ENCODE measurements at places on chromosomes 13 and 19. TPM values are rescaled to one million over a fixed set of nuclear protein-coding genes. Genes with fewer than 3 reads are reported as not detected.

The ZNF560 gene
- 0.25 TPM for total RNA-seq

The TRPC4 gene
- 10.5 TPM for total RNA-seq

DNA sequence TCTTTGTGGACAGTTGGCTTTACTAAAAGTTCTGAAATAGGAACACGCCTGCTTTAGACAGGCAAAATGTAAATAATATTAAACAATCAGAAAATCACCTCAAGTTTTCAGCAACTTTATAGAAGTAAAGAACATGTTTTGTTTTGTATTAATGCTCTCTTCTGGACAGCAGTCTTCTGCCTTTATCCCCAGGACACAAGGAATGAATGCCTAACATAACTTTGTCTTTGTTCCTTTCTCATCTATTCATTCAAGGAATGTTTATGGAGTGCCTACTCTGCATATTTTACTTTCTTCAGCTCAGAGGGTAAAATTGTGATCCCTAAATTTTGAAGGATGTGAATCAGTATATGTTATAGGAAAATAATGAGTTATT lies 325.4 kb downstream of the FOXO1 start:
- no peak for DNase-seq

DNA sequence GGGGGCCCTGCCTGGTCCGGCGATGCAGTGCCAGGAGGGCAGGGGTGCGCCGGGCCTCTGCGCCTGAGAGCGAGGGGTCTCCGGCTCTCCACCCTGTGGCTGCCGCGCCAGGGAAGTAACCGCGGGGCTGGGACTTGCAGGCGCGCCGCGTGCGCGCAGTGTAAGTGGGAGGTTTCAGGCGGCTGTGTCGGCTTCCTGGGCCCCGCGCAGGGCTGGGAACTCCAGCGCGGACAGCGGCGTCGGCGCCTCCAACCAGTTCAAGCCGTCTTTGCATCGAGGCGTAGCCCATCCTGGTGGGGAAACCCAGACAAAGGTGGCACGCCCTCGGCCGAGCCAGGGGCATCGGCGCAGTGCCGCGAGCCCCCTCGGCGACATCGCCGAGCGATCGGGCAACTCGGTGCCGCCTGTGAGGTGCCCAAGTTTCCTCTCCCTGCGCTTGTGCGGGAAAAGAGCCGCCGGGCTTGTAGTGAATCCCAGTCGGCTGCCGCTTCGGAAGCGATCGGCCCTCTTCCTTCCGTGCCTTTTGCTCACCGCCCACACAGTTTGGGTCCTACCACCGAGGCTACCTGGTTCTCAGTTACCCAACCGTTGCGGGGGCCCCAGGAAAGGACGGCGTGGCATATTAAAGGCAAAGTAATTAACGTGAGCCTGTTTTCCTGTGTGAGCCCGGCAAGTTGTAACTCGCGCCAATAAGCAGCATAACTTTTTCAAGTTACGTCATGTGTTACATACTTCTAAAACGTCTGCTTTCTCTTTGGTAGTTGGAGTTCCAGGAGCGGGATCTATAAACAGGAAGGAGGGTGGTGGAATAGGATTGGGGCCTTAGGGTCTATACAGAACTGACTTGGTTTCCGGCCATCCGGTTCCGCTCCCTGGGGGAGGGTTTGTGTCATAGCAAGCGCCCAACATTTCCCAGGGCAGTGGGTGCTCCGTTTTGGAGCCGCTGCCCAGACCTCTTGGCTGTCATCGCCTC lies 1.2 kb downstream of the LRCH1 start:
- DNase-seq, result peak; percentile 91

The ACP7 gene
- total RNA-seq, result not detected

- no peak for DNase-seq
Measured at GRCh38 chr13:23684647-23685046, 114.4 kb downstream of the TNFRSF19 start.
